ENCODE measurements at places on chromosomes 1 and 21.

DNA sequence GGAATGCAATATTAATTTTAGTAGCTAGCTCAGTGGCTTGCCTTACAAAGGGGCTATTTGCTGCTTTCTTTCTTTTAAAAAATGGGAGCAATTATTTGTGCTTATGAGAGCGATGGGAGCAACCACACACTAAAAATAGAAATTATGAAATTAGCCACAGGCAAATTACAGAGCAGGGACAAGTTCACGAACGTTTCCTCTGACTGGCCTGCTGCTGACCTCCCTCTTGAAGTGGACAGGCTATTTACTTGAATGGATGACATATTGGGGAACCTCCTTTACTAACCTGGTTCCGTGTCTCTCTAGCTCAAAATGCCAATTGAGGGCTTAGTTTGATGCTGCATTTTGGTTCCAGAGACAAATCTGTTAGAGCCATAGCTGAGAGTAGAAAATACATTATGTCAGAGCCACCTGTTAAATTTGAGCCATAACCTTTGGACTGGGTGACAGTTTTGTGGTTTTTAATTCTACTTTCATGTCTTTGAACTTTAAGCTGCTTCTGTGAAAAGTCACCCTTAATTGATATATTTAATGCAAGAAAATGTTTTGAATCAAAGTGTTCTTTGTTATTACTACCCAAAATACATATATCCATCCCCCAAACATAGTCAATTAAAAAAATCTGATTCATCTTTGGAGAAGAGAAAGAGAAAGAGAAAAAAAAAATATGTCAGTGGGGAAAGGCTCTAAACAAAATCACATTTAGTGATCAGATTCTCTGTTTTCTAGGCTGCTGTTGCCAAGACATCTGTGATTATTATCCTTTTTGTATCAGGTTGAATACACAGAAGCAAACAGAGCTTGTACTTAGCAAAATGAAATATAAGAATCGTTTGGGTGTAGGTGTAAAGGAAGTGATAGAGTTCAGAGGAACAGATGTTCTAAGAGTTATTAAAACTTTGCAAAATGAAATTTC is 351.9 kb downstream of the ADGRL2 start:
- peak; percentile 24 for DNase-seq

DNA sequence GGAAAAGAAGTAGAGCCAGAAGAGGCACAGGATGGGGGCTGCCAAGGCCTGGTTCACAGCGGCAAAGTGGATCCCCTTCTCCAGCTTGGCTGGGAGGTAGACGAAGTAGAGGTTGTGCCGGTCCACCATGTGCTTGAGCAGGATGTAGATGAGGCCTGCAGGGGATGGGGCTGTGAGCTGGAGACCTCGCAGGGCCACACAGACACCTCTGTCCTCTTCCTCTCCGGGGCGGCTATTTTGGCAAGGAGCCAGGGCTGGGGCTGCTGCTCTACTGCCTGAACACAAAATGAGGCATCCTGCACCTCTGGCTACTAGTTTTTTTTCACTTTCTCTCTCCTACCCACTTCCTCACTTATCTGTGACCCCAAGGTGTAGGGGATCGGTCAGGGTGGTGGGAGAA is 32.3 kb downstream of the TMEM63A start:
- no peak for DNase-seq

DNA sequence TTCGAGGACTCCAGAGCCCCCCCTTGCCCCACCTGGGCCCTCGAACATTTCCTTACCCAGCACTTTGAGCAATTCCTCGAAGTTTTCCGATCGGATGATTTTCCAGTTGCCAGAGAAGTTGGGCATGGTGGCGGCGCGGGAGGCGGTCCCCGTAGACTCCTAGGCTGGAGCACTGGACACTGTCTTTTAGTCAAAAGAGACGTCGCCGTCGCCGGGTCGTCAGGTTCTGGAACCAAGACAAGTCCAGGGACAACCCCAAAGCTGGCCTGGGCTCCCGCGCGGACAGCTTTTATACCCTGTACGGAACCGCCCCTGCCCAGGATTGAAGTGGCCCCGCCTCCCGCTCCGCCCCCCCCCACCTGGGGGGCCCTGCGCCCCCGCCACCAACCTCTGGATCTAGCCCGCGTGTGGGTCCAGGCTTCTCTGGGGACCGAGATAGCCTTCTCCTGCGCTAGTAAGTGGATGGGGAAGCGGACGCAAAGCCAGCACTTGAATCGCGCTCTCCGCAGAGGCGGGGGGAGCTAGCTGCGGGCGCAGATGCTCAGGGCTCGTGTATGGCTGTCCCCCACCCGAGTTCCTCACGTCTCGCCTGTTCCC is at the start of gene CRABP2:
Gene CRABP2, minus strand, starts transcription at position 263 of the 597 bp plus-strand sequence. Its CDS starts 137 bp downstream, at position 126.
- peak; percentile 53 for DNase-seq

DNA sequence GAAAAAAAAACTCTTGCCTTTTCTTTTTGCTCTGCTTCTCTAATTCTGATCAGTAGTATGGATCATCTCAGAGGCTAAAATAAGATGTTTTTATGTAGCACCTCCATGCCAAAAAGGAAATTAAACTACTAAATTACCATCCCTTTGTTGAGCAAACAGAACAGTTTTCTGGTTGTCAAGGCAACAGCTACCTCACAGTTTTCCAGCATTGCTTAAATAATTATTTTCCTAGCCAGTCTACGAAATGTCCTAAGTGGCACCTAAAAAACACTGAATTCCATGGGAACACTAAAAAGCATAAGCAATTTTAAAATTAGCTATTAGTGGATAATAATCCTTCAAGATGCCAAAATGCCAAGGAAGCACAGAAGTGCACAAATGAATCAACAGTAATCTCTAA is 61.7 kb downstream of the ARID4B start:
- no peak for DNase-seq

DNA sequence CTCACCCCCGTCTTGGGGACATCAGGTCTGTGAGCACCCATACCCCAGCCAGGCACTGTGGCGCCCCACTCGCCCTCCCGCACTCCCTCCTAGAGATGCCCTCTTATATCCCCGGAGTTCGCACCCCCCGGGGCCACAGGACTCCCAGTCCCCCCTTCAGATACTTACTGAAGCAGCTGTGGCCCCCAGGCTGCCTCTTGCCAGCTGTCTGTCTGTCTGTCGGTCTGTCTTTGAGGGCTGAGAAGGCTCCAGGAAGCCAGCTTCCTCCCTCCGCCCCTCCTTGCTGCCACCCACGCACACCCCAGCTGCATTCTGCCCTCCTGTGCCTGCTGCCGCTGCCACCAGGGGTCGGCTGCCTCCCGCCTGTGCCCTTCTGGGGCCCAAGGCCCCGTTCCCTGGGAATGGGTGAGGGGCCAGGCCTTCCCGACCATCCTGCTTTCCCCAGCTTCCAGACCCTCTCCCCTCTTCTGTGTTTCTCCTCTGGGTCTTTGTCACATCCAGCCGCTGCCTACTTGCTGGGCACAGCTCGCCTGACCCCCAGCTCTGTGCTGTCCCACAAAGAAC is at the start of gene PTPN7:
Gene PTPN7, minus strand, starts transcription at position 226 of the 564 bp plus-strand sequence. CDS start 1,200 bp downstream, outside the sequence.
- peak; percentile 68 for DNase-seq

- DNase-seq, result no peak
Observed at GRCh38 chr1:209218113-209218512, 365.4 kb upstream of the CAMK1G start.

DNA sequence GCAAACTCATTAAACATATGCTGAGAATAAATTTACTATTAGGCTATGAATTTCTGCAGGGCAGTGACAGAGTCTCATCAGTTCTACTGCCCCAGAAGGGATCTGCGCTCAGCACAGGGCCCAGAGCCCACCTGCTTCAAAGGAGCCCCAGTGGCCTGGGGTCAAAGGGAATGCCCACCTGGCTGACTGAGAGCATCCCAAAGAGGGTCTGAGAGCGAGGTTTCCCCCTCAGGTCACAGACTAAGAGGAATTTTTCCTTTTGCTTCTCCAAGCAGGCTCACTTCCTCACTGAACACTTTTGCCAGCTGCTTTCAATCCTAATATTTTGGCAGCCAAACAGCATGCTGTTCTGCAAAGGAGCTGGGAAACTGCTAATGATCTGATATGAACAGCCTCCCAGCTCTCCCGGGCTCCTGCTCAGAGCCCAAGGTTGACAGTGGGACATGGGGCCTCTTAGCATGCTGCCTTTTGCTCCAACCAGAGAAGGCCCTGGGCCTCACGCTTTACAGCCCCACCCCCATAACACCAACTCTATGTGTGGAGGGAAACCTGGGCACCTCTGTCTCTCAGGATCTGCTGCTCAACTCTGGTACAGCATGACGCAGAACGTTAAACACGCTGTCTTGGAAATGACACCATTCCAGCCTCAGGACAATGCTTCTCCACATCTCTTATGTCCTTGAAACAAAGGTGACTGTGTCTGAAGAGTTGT is 70.7 kb upstream of the SYT6 start:
- DNase-seq, result no peak

GRCh38 chr1:157882580-157882979 is 41.0 kb upstream of the CD5L start:
- DNase-seq, result no peak

DNA sequence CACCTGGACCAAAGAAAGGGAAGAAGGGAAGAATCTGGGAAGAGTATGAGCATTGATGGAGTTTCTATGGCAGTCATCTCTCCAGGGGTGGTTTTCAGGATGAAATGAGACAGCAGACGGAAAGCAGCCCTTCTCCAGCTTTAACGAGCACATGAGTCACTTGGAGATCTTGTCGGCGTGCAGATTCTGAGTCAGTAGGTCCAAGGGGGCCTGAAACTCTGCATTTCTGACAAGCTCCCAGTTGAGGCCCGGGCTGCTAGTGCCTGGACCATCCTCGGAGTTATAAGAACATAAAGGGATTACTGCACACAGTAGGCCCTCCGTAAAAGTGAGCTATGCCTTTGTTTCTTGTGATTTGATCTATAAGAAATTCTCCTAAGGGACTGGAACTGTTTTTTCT is 17.6 kb downstream of the HSPG2 start:
- no peak for DNase-seq

GRCh38 chr1:215146240-215146975 is 63.9 kb downstream of the KCNK2 start:
- no peak for DNase-seq

GRCh38 chr21:41406340-41406739 is 19.7 kb upstream of the MX1 start:
- DNase-seq, result no peak

DNA sequence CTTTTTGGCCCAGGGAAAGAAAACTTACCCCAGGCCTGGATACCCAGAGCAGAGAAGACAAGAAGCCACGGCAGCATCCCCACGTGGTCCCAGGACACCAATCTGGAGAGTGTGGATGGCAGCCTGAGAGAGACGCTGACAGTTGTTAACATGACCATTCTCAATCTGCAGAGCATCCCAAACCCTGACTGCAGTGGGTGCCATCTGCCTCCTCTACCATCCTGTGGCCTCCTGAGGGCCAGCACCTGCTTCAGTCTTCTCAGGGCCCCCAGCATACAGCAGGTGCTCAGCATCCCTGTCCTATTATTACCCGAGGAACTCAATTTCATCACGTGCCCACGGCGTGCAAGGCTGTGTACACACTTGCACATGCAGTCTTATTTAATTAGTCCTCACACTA is 785 bp downstream of the PGLYRP4 start:
- DNase-seq, result peak; percentile 1

DNA sequence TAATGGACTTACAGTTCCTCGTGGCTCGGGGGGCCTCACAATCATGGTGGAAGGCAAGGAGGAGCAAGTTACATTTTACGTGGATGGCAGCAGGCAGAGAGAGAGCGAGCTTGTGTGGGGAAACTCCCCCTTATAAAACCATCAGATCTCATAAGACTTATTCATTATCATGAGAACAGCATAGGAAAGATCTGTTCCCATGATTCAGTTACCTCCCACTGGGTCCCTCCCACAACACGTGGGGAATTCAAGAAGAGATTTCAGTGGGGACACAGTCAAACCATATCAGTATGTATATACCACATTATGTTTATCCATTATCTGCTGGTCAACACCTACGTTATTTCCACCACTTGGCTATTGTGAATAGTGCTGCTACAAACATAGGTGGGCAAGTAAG is 352.3 kb upstream of the B3GALT2 start:
- no peak for DNase-seq

GRCh38 chr1:87435484-87435883 is 106.8 kb downstream of the LMO4 start:
- DNase-seq, result no peak

- no peak for DNase-seq
Observed at GRCh38 chr21:34913811-34914210, 135.3 kb downstream of the RUNX1 start.

GRCh38 chr1:220092694-220093093 is 1.2 kb upstream of the IARS2 start:
- no peak for DNase-seq

GRCh38 chr1:181497870-181498269 is 14.6 kb downstream of the CACNA1E start:
- DNase-seq, result no peak

- DNase-seq, result no peak
Observed at GRCh38 chr1:43363283-43363934, 4.4 kb downstream of the ELOVL1 start.

GRCh38 chr1:111491070-111491469 is 12.4 kb downstream of the ADORA3 start:
- DNase-seq, result no peak

DNA sequence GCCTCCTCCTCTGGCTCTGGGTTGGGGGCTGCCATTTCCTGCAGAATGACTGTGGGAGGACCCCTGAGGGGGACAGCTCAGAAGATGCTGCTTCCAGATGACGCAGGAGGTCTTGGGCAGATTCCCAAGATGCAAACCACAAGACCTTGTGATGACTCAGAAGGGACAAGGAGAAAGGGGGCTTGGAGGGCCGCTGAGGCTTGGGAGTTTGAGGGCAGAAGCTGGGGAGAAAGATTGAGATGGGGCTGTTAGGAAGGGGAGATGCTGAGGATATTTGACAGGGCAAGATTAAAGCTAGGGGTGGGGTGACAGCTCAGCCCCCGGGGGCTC is 7.5 kb downstream of the PTPRU start:
- DNase-seq, result no peak

DNA sequence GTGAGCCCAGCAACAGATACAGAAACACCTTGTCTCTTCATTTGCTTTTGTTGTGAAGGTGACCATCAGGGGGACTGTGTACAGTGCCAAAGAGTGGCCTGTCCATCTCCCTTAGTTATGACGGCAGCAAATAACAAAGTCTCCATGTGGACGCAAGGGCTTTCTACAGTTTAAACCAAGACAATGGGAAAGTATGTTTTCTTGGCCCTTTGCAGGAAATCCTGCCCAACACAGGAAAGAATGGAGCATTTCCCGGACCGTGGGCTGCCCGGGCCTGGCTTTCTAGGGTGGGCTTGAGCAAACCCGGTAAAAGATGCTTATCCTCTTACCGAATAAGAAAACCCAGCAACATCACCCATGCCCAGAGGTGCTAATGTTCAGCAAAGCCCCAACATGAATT is 87.3 kb downstream of the ZBTB18 start:
- DNase-seq, result no peak

- peak; percentile 99 for DNase-seq
Observed at GRCh38 chr1:16913833-16914662, 7.7 kb upstream of the CROCC start.

DNA sequence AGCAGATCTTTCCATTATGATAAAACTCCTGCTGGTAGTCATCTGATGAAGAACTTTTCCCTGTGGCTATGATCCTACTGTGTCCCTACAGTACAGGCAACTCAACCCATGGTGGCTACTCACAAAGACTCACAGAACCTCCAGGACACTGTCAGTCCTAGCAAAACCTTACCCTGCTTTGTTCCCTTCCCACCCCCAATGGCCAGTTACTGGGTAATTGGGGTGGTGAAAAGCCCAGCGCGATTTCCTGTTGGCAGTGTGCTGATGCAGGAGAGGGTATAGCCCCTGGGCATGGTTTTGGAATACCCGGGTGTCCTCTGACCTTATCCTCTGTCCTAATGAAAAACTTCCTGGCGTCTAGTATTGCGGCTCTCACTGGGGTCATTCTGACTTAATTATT is 533 bp upstream of the RGL1 start:
- no peak for DNase-seq
